ENCODE measurements at places on chromosomes 2 and 18.

DNA sequence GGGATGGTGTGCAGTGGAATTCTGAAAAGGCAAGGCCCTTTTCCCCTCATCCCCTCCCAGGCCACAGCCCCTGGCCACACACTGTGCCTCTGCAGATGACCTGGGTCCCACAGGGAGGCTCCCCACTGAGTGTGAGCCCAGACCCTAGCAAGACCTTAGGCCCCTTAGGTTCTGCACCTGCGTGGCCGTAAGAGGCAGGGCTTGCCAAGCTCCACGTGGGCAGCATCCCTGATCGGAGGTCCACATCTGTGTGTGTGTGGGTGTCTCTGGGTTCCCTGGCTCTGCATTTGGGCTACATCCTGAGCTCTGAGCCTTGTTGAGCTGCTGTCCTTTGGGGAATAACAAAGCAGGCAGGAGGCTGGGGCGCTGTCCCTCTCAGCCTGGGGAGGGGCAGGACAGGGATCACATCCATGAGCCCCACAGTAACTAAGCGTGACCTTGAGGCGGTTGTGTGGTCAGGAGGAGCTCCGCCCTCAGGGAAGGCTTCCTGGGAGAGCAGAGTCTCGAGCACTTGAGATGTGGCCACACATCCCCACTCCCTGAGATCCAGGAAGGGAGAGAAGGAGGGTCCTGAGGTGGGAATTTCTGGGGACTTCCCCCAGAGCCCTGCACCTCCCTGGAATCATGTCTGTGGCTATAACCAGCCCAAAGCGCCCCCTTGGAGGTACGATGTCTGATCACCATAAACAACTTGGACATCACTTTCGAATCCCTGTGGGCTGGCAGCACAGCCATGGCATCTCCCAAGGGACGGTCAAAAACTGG, 84.8 kb downstream of the STPG4 start:
- DNase-seq, result no peak

DNA sequence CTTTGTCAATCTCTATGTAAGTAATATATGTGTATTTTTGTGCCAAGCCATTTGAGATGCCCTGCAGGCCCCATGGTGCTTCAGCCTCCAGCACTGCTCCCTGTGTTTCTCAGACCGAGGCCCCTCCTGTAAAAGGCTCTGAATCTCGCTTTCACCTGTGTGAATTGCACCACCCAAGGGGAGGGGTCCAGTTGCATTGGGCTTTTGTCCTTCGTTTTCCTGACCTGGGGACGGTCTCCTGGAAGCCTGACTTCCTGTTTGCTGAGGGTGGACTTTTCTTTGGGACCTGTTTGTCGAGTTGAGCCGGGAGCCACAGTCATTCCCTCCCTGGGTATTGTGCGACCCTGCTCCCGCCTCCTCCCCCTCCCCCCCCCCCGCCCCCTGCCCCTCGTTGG, 48.9 kb downstream of the AGAP1 start:
- no peak for DNase-seq

GRCh38 chr2:225004597-225004996, 37.7 kb downstream of the DOCK10 start:
- no peak for DNase-seq

GRCh38 chr2:218744615-218745014, 34.0 kb downstream of the TTLL4 start:
- DNase-seq, result no peak

GRCh38 chr2:20214566-20215182, 10.3 kb downstream of the SDC1 start:
- no peak for DNase-seq

DNA sequence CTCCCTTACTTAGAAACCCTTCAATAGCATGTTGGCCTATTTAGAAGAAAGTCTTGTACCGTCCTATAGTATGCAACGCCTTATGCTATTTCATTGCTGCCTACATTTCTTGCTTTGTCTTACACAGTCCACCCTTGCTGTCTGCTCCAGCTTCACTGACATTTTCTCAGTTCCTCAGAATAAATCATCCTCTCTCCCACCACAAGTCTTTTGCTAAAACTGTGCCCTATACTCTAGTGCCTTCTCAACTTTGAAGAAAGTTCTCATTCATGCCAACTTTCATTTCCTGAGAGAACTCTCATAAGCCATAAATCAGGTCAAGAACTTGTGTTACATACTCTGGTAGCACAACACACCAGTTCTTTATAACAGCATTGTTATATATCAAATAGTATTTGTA, 54.3 kb upstream of the COL3A1 start:
- no peak for DNase-seq

- no peak for DNase-seq
Measured at GRCh38 chr2:179322289-179322688, 57.7 kb upstream of the SESTD1 start.

DNA sequence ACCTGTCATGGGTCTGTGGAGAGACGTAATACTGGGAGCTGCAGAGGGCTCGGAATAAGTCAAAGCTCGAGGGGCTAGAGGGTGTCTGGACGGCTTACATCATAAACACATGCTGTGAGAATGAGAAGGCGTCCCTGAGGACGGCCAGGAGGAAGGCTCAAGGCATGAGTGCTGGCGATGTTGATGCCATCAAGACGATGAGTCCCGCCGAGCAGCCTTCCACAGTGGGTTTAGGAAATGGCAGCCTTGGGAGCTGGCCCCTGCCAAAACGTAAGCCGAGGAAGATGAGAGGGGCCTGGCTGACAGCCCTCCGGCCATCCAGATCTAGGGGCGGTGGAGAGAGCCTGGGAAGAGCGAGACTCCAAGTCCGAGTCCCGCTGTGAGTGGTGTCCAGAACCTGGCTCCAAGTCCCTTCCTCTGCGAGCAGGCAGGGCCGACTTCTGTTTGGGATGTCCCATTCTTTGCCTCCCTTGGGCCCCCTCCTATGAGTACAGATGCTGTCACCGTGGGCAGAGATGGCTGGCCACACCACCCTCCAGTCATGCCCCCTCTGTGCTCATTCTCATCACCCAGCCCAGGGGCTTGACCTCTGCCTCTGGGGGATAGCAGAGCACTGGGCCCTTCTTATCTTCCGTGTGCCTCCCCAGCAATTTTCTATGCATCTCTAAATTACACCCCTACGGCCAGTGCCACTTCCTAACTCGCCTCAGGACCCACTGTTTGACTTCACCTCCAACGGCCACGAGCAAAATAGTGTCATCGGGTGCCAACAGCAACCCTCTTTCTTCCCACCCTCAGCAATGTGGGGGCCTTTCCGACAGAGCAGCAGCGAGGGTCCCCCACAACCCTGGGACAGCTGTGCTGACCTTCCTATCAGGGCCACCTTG, 175.7 kb downstream of the FAM210A start:
- no peak for DNase-seq

DNA sequence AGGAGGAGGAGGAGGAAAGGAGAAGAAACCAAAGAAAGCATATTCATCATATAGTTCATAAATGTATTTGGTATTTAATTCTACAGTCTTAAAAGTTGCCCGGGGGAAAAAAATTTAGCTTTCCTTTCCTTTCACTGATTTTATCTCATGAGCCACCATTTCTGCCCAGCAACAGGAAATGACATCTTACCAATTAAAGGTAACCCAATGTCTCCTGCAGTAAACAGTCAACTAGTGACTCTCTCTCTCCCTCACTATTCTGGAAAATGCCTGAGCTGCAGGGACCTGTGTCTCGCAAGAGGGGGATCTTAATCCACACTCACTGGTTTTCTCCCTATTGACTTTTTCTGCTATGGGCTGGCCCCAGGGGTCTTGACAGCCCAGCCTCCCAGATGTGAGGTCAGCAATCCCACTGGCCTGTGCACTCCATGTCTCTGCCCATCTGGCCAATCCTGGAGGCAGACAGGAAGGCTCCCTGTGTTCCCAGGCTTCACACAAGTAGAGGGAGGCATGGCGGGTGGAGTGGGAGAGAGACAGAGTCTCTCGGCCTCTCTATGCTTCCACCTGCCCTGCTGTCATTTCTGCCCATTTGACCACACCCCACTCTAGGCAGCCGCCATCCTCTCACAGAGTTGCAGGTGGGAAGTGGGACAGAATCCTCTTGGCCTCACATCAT, 85.4 kb upstream of the CABLES1 start:
- no peak for DNase-seq

DNA sequence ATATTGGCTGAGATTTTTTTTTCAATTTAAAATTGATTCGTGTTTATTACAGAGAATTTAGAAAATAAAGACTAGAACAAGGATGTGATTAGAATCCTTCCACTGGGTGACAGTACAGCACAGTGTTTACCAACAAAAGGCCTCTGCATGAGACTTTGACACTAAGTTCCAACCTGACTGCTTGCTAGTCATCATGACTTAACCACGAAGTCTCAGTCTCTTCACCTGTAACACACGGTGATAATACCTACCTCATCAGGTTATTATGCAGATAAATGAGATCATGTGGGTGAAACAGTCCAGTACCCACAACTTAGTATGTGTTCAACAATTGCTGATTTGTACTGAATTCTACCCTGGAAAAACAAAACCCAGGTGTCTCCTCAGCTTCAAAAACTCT, 151.2 kb downstream of the STK39 start:
- no peak for DNase-seq

DNA sequence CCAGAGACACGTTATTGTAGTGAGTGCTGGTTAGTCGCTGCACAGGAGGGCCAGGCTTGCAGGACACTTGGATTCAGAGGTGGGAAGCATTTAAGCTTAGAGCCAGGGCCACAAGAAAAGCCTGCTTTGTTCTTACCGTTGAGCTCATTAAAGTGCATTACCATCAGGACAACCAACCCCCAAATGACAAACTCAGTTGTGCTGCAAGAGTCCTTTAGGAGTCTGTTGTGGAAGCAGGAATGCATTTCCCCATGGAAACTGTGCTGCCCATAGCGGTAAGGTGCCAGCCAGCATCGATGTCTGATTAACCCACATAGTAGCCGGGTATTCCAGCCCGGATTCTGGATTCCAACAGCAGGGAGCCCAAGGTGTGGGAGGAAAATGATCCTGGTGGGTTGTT, 23.4 kb upstream of the REEP1 start:
- no peak for DNase-seq

- DNase-seq, result no peak
Measured at GRCh38 chr2:48525269-48525943, 4.5 kb upstream of the STON1 start.

DNA sequence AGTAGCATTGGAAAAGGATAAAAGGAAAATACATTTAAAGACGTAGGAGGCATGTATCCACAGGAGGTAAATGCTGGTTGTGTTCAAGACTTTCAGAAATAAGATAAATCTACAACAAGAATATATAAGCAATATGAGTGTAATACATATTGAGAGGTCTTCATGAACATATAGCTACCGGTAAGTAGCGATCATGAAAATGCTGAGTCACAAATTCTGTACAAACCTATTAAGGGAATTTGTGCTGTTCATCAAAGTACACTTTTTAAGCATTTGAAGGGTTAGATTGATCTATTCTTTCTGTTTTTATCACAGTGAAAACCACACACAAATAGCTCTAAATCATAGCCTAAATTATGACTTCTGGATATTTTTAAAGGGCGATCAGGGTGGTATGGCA, 173.1 kb upstream of the NYAP2 start:
- DNase-seq, result no peak

DNA sequence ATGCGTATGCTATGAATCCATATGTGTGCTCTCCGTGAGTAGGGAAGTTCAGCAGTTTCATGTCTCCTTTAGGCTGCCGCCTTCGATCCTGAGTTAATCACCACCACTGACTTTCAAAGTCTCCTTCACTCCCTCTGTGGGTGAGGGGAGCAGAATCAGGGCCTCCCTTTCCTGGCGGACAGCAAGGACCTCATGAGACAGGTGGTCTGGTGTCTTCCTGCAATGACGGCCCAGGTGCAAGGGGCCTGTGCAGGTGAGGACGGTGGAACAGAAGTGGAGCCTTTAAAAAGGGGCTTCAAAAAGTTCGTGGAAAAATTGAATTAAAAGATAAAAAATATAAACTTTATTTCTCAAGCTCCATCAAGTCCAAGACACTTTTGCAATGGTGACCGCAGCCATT, 222.6 kb downstream of the TWIST2 start:
- DNase-seq, result no peak

DNA sequence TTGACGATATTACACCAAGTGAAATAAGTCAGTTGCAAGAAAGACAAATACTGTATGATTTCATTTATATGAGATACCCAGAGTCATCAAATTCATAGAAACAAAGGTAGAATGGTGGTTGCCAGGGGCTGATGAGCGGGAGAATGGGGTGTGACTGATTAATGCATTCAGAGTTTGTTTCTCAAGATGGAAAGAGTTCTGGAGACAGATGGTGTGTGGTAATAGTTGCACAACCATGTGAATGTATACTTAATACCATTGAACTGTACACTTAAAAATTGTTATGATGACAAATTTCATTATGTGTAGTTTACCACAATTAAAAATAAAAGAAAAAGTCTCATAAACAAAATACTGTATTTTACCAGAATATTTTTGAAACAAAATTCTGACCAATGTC, 117.3 kb downstream of the PIGN start:
- no peak for DNase-seq

- no peak for DNase-seq
Measured at GRCh38 chr2:129929321-129930290, 49.9 kb upstream of the RAB6C start.

DNA sequence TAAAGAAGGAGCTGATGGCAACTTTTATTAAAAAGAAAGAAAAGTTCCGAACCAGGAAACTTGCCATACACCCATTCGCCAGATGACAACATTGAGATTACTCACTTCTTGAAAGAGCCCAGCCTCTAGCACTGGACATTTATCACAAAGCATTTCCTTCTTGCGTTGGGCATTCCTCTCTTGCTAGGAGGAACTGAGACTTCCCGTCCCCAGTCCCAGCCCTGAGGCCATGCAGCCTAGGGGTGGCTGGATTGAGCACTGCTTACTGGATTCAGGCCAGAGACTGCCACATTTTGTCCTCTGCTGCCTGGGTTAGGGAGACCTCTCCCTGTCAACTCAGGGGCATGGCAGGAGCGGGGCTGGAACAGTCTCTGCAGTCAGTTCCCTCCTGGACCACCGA, 80.1 kb downstream of the SDC1 start:
- no peak for DNase-seq

DNA sequence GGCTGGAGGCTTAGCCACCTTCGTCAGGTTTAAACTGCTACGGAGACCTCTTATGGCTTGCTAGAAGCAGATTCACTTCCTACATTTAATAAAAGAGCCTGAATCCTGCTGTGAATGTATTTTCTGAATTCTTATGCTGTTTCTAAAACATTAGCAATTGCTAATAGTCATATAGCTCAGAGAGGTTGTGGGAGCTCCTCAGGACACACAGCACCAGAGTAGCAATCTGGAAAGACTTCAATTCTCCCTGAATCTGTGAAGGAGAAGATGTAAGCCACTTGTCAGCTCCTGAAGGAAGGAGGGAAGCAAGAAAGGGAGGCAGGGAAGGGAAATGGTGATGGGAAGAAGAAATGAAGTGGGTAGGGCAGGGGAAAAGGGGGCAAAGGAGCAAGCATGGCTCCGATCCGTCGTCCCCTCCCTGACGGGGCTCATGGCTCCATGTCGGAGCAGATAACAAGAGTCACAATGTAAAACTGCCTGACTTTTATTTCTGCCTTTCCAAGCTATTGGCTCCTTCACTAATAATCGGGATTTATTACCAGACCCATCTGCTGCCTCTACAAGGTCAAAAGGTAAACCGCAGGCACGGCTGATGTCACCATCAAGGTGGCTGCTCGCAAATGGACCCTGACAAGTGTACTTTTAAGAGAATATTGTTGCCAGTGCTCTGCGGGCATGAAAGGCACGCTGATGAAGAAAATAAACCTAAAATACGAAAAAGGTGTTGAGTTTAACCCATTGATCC, 656.0 kb upstream of the SALL3 start:
- no peak for DNase-seq

Measured in urothelium cell line (cell line).